Activated naive CD8-positive, alpha-beta T cell treated with anti-CD3 and anti-CD28 coated beads, Interleukin-2, amount 50 U/mL, for 24 hours (primary cell): ENCODE measurements at places on chromosomes 2 and 18.

DNA sequence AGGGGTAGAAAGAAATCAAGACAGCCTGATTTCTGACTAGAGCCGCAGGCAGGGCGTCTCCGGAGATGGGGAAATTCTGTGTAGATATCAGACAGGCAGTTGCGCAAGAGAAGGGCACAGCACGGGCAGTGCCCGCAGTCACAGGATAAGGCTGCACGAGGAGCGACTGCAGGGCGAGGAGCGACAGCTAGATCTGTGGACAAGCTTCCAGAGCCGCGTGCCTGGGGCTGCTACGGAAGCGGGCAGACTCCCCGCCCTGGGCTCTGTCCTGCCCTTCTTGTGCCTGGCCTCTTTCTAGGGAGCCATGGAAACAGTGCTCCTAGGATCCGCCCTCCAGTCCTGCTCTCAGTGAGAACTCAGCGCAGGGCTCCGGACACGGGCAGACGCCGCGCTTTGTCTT lies 12.6 kb downstream of the MC5R start:
- no peak for DNase-seq

DNA sequence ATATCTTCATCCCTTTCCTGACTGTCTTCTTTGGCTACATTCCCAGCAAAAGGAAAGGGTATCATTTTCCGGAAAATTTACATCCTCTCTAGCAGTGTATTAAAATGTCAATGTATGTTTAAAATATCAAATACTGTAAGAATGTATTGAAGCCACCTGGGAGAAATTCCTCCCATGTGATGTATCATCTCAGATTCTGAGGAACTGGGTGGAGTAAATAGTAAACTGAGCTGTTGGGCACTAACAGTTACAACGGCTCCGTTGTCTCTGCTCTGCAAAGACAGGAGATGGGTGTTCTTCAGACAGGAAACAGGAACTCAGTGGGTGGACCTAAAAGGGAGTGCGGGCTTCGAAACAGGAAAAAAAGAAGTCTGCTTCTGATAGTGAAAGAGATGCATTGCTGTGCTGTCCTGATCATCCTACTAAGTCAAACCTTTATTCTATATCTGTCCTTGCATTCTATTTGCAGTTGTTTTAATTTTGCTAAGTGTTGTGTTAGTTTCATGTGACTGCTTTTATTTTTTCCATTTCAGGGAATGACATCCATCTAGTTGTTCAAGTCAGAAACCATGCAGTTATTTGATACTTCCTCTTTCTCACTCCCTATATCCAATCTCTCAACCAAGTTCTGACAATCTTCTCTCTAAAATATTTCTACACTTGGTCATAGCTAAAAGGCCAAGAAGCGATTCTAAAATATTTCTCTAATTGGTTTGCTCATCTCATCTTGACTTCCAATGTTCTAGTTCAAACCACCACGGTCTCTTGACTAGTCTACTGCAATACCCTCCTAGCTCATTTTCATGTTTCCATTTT lies 19.4 kb downstream of the DOK1 start:
- no peak for DNase-seq

- DNase-seq, result no peak
These were observed 397.8 kb downstream of the NBAS start for GRCh38 chr2:15163326-15163725.

DNA sequence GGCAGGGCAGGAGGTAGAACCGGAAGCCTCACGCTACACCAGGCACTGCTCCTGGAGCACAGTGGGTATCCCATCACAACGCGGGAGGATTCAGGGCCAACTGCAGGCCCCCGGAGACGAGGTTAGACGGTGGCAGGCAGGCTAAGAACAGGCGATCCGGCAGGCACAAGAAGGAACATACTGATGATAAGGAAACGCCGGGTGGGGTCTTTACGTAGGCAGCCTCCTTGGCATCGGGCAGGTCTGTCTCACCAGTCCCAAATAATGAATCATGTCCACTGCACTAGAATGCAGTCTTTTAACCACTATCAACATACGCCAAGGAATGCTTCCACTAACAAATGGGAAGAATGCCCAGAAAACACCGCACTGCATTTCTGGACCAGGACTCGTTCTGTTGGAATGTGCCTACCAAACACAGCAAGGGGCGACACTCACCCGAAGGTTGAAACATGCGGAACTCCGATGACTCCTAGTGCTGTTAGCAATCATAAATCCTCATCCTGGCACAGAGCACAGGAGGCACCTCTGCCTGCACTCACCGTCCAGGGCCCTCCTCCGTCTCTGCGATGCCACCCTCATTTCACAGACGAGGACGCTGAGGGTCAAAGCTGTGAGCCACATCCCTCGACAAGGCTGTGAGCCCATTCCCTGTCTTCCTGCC lies 35.2 kb downstream of the ZNF516 start:
- DNase-seq, result no peak

GRCh38 chr18:13611601-13612195 lies 114.7 kb downstream of the FAM210A start:
- DNase-seq, result no peak

- DNase-seq, result no peak
These were observed 132.5 kb downstream of the SPHKAP start for GRCh38 chr2:228048838-228049490.

GRCh38 chr2:7094231-7094741 lies 177.1 kb downstream of the RNF144A start:
- DNase-seq, result no peak

DNA sequence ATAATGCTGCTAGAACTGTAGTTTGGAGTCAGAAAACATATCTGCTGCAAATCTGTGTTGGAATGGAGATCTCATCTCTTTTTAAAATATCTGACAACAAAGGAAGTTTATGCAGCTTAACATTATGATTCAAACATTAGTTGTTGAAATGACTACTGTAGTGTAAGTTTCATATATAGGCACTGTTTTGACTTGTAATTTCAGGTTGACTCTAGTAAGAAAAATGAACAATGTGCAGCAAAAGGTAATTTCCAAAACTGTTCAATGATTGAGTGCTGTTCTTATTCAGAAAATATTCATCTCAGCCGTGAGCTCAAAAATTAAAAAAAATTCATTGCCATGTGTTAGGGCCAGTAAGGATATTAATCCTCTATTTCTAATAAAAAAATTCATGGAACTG lies 48.5 kb downstream of the CCDC138 start:
- no peak for DNase-seq

GRCh38 chr2:48768669-48769068 lies 13.1 kb upstream of the LHCGR start:
- no peak for DNase-seq

- no peak for DNase-seq
These were observed 29.4 kb downstream of the ASAP2 start for GRCh38 chr2:9236045-9236344.

DNA sequence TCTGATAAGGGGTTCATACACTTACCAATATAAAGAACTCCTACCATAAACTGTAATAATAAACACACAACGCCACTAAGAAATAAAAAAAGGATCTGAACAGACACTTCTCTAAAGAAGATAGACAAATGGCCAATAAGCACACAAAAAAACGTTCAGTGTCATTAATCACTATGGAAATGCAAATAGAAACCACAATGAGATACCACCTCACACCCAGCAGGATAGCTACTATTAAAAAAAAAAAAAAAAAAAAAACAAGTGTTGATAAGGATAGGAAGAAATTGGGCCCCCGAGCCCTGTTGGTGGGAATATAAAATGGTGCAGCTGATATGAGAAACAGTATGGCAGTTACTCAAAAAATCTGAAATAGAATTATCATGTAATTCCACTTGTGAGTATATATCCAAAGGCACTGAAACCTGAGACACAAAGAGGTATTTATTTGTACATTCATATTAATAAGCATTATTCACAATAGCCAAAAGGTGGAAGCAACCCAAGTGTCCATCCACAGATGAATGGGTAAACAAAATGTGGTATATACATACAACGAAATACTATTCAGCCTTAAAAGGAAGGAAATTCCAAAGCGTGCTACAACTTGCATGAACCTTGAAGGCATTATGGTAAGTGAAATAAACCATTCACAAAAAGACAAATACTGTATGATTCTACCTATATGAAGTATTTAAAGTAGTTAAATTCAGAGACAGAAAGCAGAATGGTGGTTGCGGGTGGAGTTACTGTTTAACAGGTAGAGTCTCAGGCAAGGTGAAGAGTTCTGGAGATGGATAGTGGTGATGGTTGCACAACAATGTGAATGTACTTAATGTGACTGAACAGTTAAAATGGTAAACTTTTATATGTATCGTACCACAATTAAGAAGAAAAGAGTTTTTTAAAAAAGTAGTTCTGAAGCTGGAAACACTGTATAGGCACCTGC lies 17.9 kb downstream of the REV1 start:
- DNase-seq, result no peak
